ENCODE measurements at places on chromosomes 16 and 17.
A peak's percentile ranks its signal among the peaks of the same experiment; 100 is the strongest.

- peak; percentile 20 for DNase-seq
Observed at GRCh38 chr17:79042421-79043190, 18.6 kb downstream of the C1QTNF1 start.

DNA sequence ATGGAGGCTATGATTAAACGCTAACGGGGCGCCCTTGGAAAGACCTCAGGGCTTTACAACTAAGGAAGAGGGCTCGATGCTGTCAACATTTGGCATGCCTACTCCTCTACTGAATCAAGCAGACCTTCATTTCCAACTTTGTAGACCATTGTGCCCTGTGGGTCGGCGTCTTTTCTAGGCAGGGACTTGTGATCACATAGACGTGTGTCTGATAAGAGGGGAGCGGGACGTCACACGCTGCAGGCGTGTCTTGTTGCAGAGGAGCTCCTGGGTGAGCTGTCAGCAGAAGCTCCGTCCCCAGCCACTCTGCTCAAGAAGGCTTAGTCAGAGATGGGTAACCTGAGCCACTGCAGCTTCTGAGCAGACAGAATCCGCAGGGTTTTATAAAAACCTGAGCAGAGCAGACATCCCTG is 2.8 kb downstream of the MAPK8IP3 start:
- DNase-seq: no peak

DNA sequence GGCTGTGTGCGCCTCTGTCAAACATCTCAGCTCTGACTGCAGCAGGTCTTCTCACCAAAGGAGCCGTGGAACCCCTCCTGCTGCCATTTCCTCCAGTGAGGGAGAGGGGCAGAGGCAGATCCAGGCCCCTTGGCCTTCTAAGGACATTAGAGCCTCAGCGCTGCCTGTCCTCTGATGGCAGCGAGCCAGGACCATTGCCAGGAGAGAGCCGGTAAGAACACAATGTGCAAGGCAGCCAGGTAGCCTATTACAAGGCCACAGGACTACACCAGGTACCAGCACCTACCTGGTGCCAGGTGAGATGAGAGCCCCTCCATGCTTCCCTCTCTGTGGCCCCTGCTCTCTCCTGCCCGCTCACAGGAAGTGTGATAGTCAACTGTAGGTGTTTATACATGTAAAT is 11.0 kb downstream of the LRRC75A start:
- DNase-seq: no peak

GRCh38 chr17:45302649-45303173 is 14.1 kb downstream of the MAP3K14 start:
- DNase-seq: no peak

DNA sequence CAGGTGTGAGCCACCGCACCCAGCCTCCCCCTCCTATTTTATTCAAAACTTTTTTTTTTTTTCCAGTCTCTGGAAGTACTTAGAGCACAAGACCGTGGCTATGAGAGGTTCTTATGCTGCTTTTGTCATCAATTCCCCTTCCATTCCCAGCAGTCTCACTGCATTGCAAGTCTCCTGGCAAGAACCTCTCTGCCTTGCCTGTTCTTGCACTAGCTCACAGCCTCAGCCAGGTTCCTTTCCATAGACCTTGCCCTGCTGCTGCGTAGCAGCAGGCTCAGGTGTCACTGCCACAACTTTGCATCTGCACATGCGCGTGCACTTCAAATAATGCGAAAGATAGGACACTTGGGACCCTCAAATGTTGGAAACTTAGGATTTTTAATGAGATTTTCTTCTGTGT is 15.6 kb downstream of the ATP6V0A1 start:
- DNase-seq: no peak

- DNase-seq: no peak
Observed at GRCh38 chr17:69744512-69745070, 330.1 kb downstream of the MAP2K6 start.

GRCh38 chr16:2483939-2484897 is 9.3 kb downstream of the TBC1D24 start:
- DNase-seq: no peak

GRCh38 chr17:75849279-75849646 is 5.1 kb upstream of the UNC13D start:
- DNase-seq: no peak

DNA sequence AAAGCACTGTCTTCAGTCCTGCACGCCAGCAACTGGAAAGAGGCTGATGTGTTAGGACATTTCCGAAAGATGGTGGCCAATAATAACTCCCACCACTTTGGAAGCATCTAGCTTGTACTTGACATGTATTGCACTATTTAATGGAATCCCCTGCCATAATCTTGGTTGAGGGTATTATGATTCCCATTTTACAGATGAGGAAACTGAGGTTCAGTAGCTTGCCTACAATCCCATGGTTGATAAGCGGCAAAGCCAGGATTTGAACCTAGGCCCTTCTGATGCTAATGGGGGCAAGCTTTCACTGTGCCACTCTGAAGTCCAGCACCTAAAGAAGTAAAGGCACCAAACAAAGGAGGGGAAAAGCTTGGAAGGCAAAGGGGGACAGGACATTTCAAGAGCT is 8.0 kb downstream of the CACNG5 start:
- DNase-seq: no peak

DNA sequence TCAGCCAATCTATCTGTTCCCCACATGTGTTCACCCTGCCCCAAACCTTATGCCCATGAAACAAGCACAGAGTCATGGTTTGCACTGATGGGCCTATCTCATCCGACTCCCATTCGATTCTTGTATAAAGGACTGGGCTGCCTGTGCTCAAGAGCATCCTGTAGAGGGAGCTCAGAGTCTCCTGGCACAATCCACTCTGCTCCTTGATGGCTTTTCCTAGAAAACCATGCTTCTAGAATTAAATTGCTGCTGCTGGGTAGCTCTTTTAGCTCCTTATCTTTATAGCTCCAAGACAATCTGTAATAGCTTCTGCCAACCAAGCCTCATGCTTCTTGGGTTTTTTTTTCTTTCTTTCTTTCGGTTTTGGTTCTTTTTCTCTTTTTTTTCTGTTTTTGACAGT is 9.7 kb downstream of the ZNF19 start:
- no peak for DNase-seq
